ENCODE measurements at places on chromosomes 4 and X.

DNA sequence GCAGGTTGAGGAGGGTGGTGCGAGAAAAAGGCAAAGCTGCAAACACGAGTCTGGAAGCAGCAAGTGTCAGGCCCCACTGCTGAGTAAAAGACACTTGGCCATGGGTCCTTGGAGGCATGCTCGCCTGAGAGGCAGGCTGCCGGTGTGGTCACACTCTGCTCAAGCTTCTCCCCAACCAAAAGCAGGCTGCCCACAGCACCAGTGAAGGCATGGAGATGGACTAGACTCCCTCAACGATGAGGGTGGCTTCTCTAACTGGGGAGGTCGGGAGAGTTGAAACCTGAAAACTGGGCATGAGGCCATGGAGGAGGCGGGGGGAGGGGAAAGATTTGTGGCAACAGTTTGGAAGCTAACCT, 86.5 kb downstream of the ATG4A start:
- DNase-seq, result peak; percentile 0

- DNase-seq, result peak; percentile 81
Measured at GRCh38 chr4:10619220-10619619, 65.3 kb downstream of the CLNK start.

DNA sequence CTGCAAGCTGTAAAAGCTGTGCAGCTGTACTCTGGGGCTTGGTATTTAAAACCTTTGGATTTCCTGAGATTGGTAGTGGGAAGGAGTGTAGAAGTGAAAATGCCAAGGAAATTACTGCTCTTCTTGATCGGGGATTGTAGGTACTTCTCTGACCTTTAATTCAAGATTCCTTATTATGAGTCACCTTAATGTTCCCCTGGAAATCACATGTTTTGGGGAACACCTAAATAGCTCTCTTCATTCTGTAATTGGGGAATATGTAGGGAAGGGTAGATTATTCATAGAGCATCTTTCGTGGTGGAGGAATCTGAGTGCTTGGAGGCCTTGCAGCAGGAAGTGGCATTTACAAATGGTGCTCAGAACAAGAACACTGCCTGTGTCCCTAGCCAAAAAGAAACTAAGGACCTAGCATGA, 137.8 kb downstream of the UCHL1 start:
- DNase-seq, result no peak

GRCh38 chr4:109383823-109384222, 49.8 kb upstream of the SEC24B start:
- no peak for DNase-seq

GRCh38 chr4:183493246-183493645, 11.6 kb upstream of the ING2 start:
- DNase-seq, result no peak

GRCh38 chr4:99696801-99697200, 39.2 kb upstream of the C4orf54 start:
- no peak for DNase-seq

DNA sequence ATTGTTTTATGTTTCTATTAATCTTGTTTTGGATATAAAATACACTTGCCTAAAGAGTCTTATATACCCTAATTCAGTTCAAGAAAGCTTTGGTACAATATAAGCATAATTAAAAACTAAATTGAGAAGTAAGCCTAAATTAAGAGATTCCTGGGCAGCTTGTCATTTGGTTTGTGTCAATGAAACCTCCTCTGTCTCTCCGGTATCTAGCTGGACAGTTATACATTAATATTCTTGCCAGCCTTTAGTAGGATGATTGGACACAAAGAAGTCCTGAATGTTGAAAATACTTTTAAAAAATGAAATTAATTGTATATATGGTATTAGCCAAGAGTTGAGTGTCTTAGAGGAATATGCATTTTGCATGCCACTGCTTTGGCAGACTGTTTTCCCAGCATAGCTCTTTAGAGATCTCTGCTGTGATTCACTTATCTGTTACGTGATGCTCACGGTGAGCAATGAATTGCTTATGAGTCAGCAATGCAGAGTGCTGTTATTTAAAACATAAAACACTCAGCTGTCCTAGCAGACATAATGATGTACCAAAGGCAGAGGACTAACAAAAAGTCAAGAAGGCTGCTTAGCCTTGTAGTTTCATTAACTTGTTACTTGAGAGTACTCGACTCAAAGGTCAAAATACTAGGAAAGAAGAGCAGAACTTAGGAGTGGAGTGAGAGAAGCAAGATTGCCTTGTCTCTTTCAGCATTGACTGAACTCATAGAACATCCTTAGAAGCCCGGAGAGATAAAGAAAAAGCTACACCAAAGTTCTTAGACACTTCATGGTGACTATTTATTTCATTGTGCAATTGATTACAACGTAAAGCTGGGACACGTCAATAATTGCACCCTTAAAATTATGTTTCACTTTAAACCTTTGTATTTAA, 1296.1 kb upstream of the PCDH7 start:
- no peak for DNase-seq

DNA sequence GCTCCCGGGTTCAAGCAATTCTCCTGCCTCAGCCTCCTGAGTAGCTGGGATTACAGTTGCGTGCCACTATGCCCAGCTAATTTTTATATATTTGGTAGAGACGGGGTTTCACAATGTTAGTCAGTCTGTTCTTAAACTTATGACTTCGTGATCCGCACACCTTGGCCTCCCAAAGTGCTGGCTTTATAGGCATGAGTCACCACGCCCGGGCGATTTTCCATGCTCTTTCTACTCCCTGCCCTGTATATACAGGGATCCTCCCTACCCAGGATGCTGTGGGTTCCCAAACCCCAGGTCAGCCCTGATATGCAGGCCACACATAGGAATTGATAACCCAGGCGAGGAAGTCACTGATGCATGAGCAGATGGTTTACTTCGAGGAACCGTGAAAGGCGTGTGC, 31.4 kb downstream of the SSX5 start:
- DNase-seq, result no peak

DNA sequence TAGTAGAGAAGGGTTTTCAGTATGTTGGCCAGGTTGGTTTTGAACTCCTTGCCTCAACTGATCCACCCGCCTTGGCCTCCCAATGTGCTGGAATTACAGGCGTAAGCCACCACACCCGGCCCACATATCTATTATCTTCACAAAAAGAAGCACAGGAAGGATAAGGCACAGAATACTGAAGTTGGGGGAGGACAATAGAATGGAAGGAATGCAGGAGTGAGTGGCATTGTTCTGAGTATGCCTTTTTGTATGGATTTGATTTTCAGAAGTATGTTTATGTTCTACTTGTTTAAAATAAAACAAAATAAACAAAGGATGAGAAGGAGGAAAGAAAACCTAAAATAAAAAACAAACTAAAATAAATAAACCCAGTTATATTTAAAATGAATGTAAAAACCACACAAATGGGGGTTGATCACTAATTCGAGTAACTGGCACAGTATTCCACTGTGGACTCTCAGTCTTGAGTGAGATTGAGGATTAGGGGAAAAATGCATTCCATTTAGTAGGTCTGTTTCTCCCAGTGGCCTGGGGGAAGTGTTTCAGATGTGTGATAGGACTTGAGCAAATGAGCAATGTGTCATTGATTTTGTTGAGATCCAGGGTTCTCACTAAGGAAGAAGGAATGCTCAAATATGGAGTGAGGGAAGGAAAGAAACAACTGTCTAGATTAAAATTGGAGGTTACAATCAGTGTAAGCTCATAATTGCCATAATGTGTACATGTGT, 109.0 kb upstream of the C1QTNF7 start:
- no peak for DNase-seq

- no peak for DNase-seq
Measured at GRCh38 chr4:56313132-56313531, 74.2 kb downstream of the AASDH start.

GRCh38 chrX:154321594-154321993, 26.0 kb downstream of the TKTL1 start:
- DNase-seq, result peak; percentile 90

DNA sequence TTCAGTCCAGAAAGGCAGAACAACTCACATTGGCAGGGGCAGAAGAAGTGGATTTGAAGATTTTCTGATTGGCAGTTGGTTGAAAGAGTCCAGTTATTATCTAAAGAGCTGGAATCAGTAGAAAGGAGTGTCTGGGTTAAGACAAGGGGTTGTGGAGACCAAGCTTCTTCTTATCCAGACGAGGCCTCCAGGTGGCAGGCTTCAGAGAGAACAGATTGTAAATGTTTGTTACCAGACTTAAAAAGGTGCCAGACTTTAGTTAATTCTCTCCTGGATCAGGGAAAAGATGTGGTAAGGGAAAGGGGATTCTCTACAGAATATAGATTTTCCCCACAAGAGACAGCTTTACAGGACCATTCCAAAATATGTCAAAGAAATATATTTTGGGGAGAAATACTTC, 36.7 kb upstream of the TLR3 start:
- peak; percentile 85 for DNase-seq

DNA sequence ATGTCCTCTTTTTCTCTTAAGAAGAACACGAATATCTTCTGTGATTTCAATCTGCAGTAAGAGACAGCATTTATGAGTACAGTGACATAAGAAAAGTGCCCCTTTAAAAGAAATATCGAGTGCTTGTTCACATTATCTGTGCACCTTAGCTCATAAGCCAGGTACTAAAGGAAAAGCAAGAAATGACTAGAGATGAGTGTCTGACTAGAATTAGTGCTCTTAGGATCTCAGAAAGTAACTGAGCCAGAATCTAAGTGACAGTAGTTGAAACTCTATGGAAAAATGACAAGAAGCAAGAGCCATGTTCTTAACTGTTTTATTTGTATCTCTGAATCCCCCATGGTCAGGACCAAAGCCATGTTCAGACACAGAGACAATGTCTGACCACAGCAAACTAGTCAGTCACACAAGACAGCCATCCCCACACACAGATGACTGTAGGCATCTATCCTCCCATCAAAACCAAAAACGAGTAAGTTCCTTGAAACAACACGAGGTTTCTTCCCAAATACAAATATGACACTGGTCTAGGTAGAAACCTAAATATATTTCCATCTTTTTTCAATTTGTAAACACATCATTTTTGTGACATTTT, 36.8 kb downstream of the ACSL4 start:
- DNase-seq, result no peak

DNA sequence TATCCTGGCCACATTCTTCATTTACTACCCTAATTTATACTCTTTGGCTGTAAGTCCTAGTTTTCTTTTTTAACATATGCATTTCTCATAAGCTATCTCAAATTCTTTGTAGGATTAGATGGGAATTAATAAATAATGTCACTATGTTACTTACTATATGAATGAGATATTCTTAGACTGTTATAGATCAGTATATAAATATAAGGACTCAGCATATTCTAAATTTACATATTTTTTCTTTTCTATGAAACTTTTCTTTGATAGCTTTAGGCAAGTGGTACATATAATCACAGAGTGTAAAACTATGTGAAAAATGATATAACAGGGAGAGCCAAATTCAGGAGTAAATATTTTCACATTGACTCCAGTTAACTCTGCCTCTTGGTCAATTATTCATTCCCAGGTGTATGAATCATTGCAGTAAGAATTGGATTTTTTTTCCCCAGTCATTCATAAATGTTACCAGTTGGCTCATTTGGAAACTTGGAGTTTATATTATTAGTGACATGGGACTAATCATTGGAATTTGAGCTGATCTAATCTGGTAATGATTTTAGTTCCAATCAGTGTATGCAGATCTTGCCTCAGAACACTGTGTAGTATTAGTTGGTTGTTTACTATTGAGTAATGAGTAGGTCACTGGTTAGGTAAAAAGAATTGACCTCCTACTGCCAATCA, 25.3 kb downstream of the FHIP1A start:
- no peak for DNase-seq

DNA sequence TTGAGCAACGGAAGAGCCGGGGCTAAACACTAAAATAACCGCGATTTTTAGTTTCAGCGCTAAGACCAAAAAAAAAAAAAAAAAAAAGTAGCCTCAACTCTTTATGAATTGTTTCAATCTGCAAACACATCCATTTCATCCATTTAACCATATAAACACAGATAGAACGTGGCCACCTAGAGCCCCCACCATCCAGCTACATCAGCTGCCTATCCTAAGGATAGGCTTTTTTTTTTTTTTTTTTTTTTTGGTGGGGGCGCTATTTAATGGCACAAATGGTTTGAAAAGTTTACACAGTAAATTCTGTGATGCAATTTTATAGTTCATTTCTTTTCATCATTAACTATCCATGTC, 492 bp upstream of the HDAC8 start:
- DNase-seq, result no peak

- no peak for DNase-seq
Measured at GRCh38 chr4:123415977-123416376, 19.4 kb downstream of the SPRY1 start.

DNA sequence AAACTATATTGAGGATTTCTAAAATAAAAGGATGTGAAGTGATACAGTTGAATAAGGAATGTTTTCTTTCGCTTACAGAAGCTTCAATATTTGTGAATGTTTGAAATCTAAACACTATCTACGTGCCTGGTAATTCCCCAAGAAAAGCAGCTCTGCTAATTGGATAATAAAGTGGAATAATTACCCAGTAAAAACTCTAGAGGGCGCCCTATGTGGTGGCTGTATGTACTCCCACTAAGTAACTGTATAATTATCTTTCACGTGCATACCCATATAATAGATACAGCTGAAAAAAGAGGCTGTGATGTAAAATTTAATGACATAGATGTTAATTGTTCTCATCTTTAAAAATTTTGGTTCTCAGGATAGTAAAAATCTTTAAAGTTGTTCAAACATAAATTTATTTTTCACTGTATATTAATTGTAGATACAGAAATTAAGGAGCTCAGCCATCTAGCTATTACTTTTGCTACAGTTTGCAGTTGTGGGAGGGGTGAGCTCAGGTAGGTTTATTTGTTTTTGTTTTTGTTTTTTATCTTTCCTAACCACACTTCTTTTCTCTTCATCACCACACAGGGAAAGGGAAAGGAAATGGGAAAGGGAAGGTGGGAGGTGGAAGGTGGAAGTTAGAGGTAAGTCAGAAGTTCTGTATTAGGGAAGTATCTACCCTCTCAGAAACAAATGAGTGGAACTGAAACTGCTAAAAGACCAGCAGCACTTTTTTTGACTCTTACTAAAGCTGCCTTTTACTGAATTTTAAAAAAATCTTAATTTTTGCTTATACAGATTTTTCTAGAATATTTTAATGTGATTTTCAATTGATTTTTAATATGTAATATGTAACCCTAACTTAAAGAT, 151.7 kb upstream of the RPS6KA6 start:
- DNase-seq, result no peak

GRCh38 chrX:2226906-2227656, 273.7 kb downstream of the DHRSX start:
- DNase-seq, result no peak

- DNase-seq, result no peak
Measured at GRCh38 chr4:8281519-8282133, 12.1 kb downstream of the HTRA3 start.

DNA sequence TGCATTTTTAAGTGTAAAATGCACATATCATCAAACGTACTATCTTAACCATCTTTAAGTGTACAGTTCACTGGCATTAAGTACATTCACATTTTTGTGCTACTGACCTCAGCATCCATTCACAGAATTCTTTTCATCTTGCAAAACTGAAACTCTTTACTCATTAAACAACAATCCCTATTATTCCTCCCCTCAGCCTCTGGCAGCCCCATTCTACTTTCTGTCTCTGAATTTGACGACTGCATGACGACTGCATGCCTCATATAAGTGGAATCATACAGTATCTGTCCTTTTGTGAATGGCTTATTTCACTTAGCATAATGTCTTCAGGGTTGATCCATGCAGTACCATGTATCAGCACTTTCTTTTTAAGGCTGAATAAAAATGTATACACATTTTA, 38.7 kb downstream of the CNKSR2 start:
- no peak for DNase-seq

Data from brain (organoid and tissue), 16 donors.